ENCODE measurements at places on chromosomes 11 and 22.

DNA sequence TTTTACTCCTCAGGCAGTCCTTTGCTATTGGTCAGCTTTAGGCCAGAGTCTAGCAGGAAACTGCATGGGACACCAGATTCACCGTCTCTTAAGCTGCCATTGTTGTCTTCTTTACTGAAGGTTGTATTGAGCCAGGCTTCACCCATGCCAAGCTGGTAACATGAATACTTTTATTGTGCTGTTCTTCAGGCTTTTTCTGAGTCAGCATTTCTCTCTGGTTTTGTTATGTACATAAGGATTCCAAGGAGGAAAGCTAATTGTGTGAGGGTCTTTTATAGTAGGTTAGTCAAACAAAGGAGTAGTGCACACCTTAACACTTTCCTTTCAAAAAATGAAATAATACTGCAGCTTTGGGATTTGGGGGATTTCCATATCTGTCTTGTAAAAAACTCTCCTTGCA lies 252.8 kb downstream of the JRKL start:
- DNase-seq = no peak

DNA sequence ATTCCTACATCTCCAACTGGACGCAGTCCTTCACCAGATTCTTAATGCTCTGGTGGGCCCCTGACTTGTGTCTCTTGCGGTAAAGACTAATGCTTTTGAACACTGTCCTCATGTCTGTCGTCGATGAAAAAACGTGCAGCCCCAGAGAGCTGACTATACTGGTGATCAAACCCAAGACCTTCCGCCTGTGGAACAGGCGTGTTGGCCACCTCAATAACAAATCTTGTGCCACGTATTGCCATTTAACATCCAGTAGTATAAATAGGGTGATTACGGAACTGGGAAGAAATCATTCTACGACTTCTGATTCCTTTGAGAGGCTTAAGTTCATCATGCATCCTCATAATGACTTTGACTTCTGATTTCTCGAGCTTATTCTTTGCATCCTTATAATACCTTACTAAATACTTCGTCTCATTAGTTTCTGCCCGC lies 45.6 kb downstream of the OR4D9 start:
- no peak for DNase-seq

GRCh38 chr11:10328314-10329098 lies 23.6 kb downstream of the ADM start:
- no peak for DNase-seq

DNA sequence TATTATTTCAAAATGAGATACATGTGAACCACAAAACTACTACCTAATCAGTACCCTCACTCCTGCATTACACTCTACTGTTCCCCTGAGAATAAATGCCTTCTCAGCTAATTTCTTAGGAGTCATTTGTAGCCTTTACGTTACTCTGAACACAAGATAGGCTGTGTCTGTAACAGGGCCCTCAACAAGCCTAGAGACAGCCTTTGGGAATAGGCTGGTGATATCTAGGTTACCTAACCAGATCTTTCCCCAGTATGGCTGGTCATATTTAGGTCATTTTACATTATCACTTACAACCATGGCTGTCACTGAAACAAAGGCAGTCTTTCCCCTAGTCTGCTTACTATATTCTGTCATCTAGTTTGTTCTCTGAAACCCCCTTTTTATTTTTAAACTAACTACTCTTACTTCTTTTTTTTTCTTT lies 14.2 kb downstream of the ATM start:
- no peak for DNase-seq

DNA sequence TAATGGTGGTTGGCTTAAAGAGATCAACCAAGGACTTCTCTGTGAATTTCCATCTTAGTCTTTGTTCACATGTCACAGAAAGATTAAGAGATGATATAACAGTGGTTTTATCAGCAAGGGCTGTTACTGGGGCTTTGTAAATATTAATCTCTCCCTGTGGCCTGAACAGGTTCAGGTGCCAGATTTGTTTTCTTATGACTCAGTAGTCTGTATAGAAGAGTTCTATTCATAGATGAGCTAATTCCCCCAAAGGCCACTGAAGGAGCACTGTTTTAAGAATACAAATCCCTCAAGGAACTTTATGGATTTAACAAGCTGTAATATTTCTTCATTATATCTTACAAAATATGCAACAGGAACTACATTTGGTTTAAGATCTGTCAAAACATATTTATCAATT lies 50.4 kb downstream of the TCP11L1 start:
- peak; percentile 67 for DNase-seq

- DNase-seq = no peak
These were observed 33.9 kb downstream of the ENDOD1 start for GRCh38 chr11:95123556-95123955.

DNA sequence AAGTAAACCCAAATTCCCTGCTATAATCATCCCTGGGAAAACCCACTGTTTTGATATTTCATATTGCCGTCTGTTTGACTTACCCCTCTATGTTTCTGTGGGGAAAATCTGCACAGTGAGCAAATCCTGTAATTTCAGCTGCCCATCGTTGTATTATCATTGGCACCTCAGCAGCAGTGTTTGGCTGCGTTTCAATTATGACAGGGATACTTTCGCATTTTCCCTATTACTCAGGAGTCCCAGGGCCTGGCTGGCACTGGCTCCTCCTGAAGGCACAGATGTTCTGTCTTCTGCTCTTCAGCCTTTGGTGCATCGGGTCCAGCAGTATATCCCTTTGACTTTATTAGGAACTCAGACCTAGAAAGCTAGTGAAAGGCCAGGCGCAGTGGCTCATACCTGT lies 12.2 kb upstream of the MMP12 start:
- no peak for DNase-seq

GRCh38 chr11:28343304-28344233 lies 235.4 kb downstream of the METTL15 start:
- peak; percentile 46 for DNase-seq

DNA sequence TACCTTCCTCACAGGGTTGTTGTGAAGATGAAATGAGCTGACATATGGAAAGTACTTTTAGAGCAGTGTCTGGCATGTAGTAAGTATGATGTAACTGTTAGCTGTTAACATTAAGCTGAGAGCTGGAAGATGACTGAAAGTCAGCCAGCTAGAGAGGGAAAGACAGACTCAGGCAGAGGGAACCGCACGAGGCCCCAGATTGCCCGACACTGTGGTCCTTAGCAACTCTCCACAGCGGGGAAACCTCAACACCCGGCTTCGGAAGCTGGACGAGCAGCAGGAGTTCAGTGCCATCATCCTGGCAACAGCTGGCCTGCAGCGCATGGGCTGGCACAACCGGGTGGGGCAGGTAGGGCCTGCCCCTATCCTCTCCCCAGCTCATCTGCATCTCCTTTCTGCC lies 6.5 kb downstream of the HMBS start:
- DNase-seq = no peak

GRCh38 chr11:93033093-93033492 lies 63.6 kb downstream of the MTNR1B start:
- no peak for DNase-seq

DNA sequence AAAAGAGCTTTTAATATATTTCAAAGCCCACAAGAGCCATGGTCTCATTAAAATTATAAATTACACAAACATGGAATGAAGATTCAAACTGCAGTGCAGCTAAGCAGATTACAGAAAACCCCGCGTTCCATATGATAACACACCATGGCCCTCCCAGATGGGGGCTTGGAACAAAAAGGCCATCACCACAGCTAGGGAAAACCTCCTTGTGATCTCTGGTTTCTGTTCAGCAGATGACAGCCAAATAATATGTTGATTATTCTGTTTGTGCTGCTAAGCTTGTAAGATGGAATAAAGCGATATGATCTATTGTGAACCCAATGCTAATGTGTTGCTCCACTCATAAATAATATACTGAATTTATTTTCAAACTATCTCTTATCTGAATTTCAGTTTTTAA lies 28.5 kb downstream of the IMMP1L start:
- DNase-seq = no peak

GRCh38 chr22:28009272-28009827 lies 90.3 kb upstream of the PITPNB start:
- DNase-seq = peak; percentile 77

DNA sequence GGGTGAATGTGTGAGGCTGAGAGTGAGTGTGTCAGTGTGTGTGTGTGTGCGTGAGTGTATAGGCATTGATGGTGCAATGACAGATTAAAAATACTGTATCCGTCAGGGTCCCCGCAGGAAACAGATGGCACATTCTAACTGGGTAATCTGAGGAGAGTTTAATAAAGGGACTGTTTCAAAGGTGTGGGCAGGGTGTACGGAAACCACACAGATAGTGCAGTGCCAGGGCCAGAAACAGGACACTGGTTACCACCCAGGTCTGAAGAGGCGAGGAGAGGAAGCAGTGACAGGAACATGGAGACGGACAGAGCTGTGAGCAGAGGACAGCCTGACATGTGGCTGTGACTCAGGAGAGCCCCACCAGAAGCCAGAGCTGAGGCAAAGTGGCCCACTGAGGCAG lies 16.5 kb downstream of the P2RX3 start:
- DNase-seq = no peak

DNA sequence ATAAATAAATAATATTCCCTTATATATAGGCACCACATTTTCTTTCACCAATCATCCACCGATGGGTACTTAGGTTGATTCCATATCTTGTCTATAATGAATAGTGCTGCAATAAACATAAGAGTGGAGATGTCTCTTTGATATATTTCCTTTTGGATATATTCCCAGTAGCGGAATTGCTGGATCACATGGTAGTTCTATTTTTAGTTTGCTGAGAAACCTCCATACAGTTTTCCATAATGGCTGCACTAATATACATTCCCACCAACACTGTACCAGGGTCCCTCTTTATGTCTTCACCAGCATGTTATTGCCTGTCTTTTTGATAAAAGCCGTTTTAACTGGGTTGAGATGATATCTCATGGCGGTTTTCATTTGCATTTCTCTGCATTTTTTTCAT lies 23.6 kb downstream of the PAMR1 start:
- no peak for DNase-seq

DNA sequence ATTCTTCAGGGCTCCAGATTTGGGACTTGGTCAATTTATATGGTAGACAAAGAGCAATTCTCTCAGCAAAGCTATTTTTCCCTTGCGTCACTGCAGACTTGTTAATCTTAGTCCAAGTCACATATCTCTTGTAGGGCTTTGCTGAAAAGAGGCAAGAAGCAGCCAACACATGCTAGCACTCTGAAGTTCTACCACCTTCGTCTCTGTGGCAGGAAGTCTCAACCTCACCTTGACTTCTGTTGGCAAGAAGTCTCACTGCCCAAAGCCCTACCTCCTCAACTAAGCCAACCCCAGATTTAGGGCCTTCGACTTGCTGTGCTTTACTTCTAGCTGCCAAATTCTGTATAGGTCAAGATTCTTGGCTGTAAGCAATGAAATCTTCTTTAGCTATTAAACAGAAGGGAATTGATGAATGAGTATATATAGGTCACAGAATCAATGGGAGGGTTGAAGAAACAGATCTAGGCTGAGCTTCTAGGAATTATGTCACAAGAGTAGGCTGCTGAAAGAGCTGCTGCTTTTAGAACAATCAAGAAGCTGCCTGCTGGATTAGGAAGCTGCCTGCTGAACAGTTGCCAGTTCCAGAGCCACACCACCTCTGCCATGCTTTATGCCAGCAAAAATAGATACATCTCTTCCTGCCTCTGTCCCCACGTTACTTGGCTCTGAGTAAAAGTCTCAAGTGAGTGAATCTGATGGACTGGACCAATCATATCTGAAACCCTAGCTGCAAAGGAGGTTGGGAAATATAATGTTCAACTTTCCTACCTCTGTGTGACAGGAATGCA lies 17.6 kb upstream of the NCR3LG1 start:
- no peak for DNase-seq

DNA sequence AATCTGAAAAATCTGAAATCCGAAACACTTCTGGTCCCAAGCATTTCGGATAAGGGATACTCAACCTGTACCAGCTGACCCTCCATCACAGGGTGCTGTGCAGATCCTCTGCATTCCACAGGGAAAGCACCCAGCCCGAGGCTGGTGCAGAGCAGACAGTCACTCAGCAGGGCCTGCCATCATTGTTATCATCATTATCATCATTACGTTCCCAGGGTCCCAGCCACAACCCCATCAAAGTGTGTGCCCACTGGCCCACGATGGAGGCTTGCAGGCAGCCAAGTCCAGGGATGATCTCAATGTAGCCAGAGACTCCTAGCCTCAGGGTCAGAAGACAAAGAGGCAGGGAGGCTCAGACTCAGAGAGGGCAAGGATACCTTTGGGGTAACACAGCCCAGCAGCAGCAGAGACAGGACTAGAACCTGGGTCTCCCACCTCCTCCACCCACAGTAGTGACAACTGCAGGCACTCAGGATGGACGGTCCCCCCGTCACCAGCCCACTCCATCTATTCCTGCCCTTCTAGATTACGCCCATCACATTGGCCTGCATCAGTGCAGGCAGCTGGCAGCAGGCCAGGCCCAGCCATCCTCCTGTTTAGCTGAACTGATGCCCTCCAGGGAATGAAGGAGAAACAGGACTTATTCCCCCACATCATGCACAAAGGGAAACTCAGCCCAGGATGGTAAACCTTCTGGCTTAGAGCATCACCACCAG lies 10.3 kb downstream of the GAL3ST1 start:
- DNase-seq = no peak

GRCh38 chr11:116312570-116313391 lies 460.0 kb downstream of the BUD13 start:
- DNase-seq = peak; percentile 48

GRCh38 chr22:49179175-49179574 lies 648.5 kb downstream of the BRD1 start:
- no peak for DNase-seq

GRCh38 chr11:86062719-86063118 lies 6.2 kb downstream of the PICALM start:
- no peak for DNase-seq

DNA sequence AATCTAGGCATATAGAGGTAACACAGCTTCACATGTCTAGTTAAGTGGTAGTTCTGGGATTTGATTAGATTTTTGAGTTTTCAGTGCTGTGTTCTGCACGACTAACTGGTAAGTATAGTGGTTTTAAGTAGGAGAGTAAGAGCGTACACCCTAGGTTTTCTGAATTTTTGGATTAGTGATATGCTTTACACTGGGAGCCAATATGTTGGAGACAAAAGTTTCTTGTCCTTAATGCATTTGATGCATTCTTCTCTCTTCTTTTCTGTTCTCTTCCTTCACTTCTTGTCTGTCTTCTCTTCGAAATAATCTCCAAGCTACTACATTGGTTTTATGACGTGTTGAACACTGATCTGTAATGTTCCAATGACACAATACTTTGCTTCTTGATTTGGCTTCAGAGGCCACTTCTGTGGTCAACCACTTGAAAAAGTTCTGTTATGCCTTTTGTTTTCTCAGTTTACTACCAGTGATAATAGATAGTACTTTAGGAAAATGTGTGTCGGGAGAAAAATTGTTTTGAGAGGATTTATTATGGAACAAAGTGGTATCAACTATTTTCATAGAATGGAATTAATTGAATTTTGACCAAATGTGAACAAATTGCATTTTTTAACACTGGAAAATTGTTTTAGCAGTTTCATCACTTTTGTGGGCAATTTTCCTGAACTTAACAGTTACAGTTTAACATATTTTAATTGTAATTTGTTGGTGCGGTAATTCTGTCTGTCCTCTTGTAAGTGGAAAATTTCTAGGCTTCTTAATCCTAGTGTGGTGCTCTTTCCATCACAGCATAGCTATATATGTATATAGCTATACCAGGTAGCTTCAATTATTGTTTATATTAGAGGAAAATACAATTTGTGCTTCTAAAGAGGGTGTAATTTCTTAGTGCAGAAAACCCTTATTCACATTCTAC lies 2.6 kb downstream of the PDE3B start:
- DNase-seq = no peak

Measured in retinal pigment epithelial cell (primary cell).